Germinal center (tissue), 1 donor: ENCODE measurements at places on chromosomes 6 and 20.
A peak's percentile ranks its signal among the peaks of the same experiment; 100 is the strongest.

DNA sequence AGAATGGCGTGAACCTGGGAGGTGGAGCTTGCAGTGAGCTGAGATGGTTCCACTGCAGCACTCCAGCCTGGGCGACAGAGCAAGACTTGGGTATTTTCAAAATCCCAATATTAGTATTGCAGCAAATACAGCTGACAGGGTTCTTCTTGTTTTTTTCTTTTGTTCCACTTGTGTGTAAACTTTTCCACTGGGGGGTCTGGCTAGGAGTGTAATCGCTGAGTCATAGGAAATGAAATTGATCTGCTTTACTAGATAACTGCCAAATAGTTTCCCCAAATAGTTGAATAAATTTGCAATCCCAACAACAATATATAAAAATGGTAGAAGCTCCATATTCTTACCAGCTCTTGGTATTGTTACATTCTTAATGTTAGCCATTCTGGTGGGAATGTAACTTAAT is 526.0 kb upstream of the SOX4 start:
- no peak for DNase-seq

GRCh38 chr6:109269953-109270517 is 112.2 kb downstream of the CD164 start:
- no peak for DNase-seq

GRCh38 chr6:6738922-6739716 is 150.6 kb downstream of the LY86 start:
- DNase-seq: no peak

GRCh38 chr6:13147376-13147775 is 181.0 kb downstream of the TBC1D7 start:
- DNase-seq: no peak

DNA sequence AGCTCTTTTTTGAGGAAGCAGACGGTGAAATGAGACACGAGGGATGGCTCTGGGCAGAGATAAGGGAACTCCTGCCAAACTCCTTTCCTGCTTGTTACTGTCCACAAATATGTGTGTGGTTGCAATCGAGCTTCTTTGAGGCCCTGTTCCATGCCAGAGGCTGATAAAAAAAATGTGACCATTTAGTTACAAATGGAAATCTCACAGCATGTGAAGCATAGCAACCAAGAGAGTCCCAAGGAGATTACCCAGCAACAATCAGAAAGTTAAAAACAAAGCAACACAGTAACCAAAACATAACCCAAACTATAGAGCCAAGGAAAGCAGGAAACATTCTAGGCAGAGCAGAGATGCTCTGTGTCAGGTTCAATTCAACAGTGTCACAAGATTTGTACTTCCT is 35.4 kb upstream of the HMGN3 start:
- no peak for DNase-seq

- DNase-seq: no peak
These were observed 1394.4 kb downstream of the KHDRBS2 start for GRCh38 chr6:60891606-60892005.

DNA sequence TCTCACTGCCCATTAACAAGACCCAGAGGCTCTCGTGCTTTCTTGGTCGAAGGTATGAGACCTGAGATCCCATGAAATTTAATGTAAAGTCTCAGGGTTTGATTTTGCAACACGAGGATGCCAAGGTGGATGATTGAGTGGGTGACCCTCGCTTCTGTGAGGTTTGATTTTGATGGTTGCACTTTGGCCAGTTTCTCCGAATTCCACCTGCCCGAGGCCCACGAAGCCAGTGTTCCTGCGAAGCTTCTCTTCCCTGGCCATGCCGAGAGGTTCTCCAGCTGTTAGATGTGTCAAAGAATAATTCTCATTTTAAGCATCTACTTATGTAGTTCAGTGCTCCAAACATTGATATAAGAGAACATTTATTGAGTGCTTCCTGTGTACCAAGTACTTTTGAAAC is at the start of gene KIF25:
TSS of gene KIF25 (plus strand) at position 30 of the 400 bp plus-strand sequence. CDS start 31,915 bp downstream, outside the sequence.
- no peak for DNase-seq

GRCh38 chr20:51495921-51496545 is 46.5 kb downstream of the NFATC2 start:
- DNase-seq: no peak

DNA sequence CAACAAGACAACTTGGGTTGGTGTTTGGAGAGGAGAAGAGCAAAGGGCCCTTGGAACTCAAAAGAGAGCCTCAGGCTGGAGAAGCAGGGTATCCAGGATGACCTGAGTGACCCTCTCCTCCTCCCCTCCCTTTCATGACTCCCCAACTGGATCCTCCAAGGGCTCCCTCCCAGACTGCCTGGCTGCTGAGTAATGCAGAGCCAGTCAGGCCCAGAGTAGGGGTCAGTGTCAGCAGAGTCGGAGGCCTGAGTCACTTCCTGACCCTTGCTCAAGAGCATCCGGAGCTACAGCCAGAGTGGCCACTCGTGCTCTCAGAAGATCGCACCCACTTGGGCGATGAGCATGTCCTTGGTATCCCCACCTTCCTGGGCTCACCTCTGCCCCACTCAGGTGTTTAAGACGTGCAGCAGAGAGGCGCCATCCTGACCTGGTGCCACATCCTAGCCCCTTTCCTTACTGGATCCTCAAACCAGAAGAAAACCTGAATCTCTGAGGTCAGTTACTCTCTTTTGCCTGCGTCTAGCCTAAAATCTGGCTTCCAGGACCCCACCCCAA is 2.8 kb upstream of the MAPK13 start:
- no peak for DNase-seq

- peak; percentile 54 for DNase-seq
These were observed 6.1 kb upstream of the PKIG start for GRCh38 chr20:44576297-44576696.

GRCh38 chr6:131736811-131737210 is 26.0 kb upstream of the CTAGE9 start:
- DNase-seq: no peak
